ENCODE measurements at places on chromosomes 2 and 18.

DNA sequence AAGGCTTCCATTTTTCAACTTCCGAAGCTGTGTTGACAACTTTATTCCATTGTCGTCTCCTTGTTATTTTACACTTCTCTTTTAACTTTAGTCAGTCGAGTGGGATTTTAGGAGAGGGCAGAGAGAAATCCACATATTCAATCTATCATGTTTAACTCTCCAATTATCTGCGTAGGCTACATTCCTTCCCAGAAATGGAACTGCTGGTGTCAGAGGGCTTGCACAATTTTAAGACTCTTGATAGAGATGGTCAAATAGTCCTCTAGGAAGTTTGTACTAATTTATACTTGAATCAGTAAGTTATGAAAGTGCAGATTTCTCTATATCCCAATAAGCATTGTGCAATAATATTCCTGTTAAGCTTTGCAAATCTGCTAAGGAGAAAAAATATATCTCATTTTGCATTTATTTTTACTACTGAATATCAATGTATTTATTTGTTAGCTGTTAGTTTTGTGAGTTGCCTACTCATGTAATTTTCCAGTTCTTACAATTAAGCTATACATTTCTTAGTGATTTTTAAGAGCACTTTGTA is 95.6 kb downstream of the CYP26B1 start:
- no peak for DNase-seq

GRCh38 chr2:38462121-38462661 is 85.1 kb upstream of the ATL2 start:
- DNase-seq, result no peak

DNA sequence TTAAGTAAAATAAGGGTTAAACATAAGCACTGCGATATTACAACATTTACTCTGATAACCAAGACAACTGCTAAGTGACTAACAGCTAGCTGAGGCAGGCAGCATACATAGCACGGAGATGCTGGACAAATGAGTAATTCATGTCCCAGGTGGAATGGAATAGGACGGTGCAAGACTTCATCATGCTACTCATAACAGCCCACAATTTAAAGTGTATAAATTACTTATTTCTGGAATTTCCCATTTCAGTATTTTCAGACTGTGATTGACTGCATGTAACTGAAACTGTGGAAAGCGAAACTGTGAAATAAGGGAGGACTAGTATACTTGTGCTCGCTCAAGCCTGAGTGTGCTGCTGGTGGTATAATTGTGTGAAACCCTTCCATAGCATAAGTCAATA is 12.9 kb downstream of the IER3IP1 start:
- no peak for DNase-seq

- DNase-seq, result no peak
These were observed 463 bp upstream of the ALPP start for GRCh38 chr2:232377841-232378734.

DNA sequence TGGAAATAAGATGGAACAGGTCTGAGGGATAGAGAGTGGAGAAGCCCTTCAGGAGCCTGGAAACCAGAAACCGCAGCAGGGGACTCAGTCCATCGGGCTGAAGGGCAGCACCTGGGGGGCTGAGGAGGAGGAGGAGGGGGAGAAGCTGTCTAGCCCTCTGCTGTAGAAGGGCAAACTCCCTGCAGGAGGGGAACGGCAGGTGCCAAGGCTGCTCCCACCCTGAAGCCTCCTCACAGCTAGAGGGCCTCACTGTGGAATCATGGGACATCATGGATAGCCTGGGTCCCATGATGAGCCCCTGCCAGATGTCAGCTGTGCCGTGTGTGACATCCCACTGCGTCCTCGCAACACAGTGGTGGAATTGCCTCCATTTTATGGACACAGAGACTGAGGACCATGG is 435 bp downstream of the MYO7B start:
- no peak for DNase-seq

DNA sequence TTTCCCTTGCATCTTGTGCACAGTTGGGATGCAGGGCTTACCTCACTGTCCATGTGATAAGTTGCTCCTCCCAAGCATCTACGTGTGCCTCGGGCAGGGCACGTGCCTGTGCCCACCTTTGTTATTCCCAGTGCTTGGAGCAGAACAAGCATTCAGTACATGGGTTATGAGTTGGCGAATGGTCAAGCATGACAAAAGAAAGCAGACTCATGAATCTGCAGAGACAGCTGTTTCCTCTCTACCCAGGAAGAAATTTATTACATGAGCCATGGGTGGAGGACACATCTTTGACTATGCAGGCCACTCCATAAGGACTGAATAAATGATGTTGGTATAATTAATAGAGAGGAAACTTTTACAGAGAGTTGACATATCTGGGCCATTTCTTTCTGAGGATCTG is 127.8 kb downstream of the TPGS2 start:
- no peak for DNase-seq

GRCh38 chr2:40227210-40227609 is 224.7 kb downstream of the SLC8A1 start:
- DNase-seq, result no peak

- DNase-seq, result no peak
These were observed 191.8 kb upstream of the GLI2 start for GRCh38 chr2:120543899-120544298.

- no peak for DNase-seq
These were observed 305.4 kb upstream of the HS6ST1 start for GRCh38 chr2:128623776-128624761.

DNA sequence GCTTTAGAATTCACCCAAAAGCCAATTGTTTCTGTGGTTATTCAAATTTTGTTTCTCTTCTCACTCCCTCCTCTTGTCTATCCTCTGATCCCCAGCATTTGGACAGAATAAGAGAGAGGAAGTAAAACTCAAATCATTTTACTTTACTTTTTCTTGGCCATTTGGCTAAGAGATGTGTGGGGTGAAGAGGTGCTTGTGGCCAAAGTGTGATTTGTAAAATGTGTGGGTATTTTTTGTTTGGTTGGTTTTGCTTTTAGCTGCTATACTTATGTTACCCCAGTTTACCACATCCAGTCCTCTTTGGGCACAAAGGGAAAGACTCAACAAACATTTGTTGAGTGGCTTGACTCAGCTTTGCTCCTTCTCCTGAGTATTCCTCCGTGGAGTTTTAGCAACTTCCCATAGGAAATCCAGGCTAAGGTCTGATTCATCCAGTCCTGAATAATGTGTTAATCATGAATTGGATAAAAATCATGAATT is 109.1 kb upstream of the CYP1B1 start:
- no peak for DNase-seq

DNA sequence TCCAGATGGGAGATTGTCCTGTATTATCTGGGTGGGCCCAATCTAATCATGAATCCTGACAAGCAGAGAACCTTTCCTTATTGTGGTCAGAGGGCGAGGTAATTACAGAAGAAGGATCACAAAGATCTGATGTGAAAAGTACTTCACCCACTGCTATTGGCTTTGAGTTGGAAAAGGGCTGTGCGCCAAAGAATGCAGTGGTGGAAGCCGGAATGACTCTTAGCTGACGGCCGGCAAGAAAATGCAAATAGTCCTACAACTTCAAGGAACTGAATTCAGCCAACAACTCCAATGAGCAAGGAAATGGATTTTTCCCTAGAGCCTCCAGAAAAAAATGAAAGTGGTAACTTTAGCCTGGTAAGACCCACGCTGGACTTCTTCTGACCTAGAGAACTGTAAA is 67.3 kb downstream of the CTNNA2 start:
- DNase-seq, result no peak

DNA sequence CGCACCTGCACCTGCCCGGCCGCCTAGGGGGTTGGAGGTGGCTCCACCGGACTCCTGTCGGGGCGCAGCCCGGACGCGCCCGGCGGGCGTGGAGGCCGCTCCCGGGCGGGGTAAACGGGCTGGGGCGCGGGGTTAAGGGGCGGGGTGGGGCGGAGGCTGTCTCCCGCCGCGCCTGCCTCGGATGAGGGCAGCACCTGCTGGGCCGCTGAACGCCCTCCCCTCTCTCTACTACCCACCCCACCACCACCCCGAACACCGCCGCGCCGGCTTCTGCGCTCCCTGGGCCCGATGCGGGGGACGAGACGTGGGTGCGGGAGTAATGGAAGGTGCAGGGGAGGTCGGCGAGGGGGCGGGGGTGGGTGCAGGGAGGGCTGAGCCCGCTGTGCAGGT is 224.8 kb upstream of the ID2 start:
- no peak for DNase-seq

DNA sequence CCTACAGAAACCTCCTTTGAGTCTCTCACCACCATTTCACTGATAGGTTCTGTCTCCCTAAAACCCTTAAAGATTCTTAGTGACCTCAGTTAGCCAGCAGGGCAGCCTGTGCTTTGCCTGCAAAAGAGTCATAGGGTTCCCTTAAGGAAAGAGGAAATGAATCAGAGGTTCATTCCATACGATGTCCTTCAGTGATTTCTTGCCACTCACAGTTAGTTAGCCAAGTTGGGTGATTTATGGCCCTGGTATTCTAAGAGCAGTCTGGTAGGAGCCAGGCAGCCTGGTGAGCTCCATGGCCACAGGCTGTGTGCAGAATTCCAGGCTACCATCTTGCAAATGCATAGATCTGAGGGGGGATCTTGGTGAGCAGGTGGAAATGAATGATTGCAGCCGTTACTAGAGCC is 18.7 kb upstream of the CCBE1 start:
- no peak for DNase-seq
